ENCODE measurements at places on chromosomes 6 and 20.

DNA sequence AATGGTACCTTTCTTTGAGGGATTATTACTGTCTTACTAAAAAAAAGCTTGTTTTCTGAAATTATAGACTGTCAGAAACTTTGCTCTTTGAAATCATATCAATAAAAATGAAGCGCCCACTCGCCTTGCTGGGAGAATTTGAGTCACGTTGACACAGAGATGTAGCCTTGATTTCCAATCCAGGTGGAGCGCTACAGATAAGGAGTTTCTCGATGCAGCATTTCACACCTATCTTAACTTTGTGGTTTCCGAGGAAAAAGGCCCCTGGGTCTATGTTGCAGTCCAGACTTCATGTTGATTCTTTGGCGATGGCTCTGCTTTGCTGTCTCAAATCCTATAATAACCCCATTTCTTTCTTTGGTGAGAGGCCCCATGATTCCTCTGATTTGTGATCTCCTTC lies 158.1 kb upstream of the ARG1 start:
- no peak for DNase-seq

GRCh38 chr6:159116343-159116742 lies 52.9 kb upstream of the FNDC1 start:
- no peak for DNase-seq

- DNase-seq, result no peak
Observed at GRCh38 chr6:155340464-155341129, 26.3 kb upstream of the TFB1M start.

DNA sequence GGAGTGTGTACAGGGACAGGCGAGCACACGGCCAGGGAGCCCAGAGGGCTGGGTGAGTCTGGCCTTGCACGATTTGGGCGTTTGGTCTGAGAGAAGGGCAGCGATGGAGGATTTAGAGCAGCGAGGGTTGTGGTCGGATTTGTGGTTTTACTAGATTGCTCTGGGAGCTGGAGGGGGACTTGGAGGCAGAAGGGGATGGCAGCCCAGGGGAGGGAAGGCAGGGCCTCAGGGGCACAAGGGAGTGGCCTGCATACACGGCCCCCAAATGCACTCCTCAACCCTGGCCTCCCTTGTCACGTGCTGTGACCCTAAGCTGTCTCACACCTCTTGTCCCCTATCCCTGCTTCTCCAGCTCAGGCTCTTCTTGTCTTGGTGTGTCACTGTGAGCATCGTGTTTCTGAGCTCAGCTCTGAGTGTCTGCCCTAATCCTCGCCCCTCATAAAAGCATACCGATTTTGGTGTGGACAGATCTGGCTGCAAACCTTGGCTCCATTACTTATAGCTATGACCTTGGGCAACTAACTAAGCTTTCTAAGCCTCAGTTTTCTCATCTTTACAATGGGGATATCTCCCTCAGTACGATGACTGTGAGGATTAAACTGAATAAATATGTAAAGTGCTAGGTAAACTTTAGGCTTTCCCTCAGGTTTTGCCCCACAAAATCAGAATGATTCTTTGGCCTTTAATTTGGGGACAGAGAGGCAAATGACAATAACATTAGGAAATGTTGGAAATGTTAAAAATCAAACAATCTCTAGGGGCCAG lies 120.1 kb upstream of the ARMC2 start:
- DNase-seq, result no peak

GRCh38 chr20:40462566-40462965 lies 226.5 kb downstream of the MAFB start:
- DNase-seq, result no peak
